Renal pelvis (tissue), 12 donors: ENCODE measurements at places on chromosomes 3 and 15.
A peak's percentile ranks its signal among the peaks of the same experiment; 100 is the strongest.

GRCh38 chr3:481680-482079, 285.1 kb downstream of the CHL1 start:
- peak; percentile 11 for DNase-seq

DNA sequence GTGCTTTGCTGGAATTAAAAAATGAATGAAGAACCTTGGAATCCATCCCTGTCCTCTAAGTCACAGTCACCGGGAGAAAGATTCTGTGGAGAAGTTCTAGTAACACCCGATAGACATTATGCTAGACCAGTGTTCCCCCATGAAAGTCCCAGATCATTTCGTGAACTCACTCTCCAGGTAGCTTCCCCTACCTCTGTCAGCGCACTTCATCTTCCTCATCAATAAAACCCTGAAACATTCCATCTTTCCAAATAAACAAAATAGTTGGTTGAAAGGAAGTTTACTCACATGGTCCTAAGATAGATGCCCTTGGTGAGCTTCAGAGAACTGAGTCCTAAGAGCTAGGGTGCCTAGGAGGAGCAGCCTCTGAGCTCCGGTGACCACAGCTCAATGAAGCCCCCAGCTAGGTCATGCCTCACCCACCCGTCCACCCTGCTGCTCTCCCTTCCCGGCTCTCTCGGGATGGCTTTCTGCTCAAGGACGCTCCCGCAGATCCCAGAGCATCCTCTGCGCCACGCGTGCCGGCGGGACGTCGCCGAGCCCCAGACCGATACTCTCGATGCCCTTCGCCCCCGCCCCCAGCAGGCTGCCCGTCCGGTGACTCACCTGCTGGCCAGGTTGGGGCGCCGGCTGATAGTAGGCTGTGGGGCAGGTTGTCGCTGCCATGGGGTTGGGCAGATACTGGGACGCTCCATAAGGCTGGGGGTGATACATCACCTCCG, 776 bp downstream of the VGLL3 start:
- no peak for DNase-seq

- DNase-seq = no peak
Measured at GRCh38 chr15:60583194-60583593, 104.3 kb upstream of the ICE2 start.

DNA sequence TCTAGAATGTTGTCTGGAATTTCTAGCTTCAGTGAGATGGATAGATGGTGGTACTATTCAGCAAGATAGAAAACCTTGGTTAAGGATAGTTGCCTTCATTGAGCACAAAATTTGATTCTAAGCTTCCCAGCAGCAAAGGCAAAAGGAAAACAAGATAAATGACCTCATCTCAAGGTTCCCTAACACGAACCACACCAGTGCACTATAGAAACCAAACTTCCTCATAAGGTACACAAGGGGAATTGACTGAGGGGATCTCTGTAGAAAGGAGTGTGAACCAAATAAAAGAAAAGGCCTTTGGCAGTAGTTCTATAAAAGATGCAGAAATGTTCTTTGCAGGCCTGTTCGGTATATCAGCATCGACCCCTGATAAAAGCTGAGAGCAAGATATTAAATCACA, 288.9 kb downstream of the SHQ1 start:
- no peak for DNase-seq

- no peak for DNase-seq
Measured at GRCh38 chr3:184595726-184596125, 34.1 kb downstream of the EPHB3 start.

DNA sequence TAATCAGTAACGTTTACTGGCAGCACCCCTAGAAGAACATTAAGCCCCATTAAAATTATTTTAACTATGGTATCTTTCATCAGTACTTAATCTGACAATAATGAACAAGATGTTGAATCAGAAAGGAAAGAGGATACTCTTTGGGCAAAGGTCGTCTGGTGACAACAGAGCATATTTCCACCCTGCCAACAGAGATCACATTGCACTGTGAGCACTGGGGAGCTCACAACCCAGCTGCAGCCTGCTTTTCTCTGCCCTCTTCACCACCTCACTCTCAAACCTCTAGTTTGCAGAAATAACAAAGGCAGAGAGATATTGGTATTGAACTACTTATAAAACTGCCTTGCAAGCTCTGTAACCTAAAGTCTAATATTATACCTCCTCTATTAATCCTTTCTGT, 130.0 kb downstream of the FBN1 start:
- no peak for DNase-seq

- DNase-seq = no peak
Measured at GRCh38 chr3:46349484-46350261, 4.2 kb upstream of the CCR2 start.

DNA sequence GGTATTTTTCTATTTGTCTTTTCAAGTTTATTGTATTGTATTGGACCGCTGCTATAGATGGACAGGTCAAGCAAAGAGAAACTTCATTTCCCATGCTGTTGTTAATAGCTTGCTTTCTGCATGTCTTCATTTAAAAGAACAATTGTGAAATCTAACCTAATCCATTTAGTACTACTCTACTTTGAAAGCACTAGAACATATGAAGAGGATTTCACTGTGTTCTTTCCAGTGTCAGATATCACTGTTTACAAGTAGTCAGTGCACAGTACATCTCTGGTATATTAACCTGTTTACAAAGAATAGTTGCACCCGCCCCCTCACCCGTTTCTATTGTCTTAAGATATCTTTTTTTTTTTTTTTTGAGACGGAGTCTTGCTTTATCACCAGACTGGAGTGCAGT, 21.8 kb upstream of the EDEM1 start:
- no peak for DNase-seq

GRCh38 chr15:25792128-25792527, 71.0 kb downstream of the ATP10A start:
- DNase-seq = no peak

DNA sequence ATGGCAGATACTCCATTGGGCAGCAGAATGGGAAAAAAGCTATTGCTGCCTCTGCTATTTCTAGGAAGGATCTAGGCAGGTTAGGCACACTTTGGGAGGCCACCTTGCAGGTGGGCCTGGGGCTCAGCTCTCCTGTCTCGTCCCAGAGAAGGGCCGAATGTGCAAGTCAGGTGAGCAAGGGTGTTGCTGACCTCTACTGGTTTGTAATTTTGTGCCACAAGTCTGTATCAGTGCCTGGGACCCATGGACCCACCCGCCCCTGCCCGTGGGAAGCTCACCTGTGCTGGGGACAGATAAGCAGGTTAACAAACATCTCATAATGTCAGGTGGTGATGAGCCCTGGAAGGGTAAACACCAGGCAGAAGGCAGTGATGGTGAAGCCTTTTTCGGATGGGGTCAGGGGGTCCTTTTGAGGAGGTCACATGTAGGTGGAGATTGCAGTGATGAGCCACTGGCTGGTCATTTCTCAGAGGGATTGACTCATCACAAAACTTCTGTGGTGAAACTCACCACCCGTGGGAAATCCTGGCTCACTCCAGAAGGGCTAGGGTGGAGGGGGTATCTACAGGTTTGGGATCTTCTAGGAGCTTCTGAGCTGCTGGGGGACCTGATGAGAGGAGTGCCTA, 161.3 kb downstream of the KLF13 start:
- no peak for DNase-seq

DNA sequence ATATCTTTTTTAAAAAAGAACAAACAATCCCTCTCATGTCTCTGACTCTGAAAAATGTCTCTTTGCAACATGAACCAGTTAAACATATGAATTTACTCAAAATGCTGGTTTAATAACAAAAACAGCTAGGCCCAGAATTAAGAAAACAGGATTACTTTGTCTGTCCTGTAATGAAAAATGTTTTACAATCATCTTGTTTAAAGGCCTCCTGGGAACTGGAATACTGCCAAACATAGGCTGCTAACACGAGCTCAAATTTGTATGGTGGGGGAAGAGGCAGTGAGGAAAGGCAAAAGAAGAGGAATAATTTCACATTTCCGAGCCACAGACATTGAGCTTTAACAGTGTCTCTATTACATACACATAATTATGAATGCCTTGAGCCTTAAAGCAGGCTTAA, 61.7 kb upstream of the PPIB start:
- DNase-seq = peak; percentile 81

GRCh38 chr3:73197187-73197586, 135.7 kb downstream of the EBLN2 start:
- no peak for DNase-seq

DNA sequence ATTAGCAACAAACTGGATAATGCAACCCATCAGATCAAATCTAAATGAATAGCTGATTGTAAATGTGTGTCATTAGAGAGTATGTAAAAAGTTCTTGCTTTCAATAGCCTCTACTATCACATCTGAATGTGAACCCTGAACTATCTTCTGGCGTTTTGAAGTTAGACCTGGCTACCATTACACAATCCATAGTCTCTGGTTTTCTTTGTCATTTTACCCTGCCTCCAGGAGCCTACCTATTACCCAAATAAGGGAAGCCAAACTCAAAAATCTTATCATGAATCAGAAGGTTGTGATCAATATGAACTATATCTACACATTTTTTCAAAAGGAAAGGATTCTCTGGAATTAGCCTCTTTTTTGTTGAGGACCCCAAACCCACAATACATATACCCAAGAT, 31.8 kb downstream of the PCYT1A start:
- no peak for DNase-seq

DNA sequence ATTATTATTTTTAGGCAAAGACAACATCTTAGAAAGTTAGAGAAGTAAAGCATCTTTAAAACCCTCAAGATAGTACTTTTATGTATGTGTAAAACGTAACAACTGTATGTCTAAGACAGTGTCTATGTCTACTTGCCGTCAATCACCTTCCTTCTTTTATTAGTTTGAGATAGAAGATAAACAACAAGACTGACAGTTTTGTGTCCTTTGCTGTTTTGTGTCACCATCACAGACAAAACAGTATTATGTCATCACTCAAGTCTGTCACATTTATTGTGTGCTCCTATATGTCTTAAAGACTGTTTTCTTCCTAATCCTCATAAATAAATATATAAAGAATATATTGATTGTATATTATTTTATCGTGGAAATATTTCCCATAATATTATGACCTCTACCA, 908.3 kb downstream of the CADM2 start:
- no peak for DNase-seq

GRCh38 chr3:132657869-132658747, 1.5 kb downstream of the ACAD11 start:
- no peak for DNase-seq

DNA sequence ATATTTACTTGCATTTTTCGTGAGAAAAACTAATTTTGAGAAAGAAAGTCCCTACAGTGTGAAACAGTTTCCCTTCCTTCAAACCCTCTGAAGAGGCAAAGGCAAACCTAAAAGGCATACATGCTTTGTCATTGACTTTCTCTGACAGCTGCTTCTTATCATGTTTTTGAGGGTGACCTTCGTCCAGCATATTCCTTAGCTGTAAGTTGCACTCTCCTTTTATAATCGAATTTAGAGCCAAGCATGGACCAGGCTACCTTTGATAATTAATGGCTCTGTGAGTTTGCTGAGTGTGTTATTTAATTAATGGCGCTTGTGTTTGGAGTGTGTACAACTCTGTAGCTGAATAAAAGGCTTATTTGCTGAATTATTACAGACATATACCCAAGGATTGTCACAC, 684.2 kb upstream of the CFAP20DC start:
- DNase-seq = no peak

DNA sequence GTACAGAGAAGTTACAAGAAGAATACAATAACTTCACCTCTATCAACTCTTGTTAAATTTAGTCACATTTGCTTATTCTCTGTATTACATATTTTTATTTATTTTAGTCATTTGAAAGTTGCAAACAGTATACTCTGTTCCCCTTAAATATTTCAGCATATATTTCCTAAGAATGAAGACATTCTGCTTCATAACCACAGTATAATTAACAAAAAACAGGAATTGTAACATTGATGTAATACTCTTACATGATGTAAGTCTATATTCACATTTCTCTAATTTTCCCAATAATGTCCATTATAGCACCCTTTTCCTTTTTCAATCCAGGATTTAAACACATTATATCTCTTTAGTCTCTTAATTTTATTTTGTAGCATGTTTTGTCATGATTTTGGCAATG, 112.0 kb downstream of the AKAP13 start:
- DNase-seq = no peak

DNA sequence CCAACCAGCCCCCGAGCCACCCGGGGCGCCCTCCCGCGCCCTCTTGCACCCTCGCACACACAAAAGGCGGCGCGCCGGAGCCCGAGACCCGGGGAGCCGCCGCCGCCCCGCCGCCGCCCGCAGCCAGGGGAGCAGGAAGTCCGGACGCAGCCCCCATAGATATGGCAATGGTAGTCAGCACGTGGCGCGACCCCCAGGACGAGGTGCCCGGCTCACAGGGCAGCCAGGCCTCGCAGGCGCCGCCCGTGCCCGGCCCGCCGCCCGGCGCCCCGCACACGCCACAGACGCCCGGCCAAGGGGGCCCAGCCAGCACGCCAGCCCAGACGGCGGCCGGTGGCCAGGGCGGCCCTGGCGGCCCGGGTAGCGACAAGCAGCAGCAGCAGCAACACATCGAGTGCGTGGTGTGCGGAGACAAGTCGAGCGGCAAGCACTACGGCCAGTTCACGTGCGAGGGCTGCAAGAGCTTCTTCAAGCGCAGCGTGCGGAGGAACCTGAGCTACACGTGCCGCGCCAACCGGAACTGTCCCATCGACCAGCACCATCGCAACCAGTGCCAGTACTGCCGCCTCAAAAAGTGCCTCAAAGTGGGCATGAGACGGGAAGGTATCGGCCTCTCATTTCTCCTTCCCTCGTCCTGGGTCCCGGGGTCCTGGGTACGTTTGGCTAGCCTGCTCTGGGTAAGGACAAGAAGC, 1.6 kb downstream of the NR2F2 start:
- DNase-seq = peak; percentile 15

- DNase-seq = peak; percentile 30
Measured at GRCh38 chr3:34419801-34420200, 621.4 kb downstream of the PDCD6IP start.

GRCh38 chr15:44243141-44243540, 45.4 kb upstream of the GOLM2 start:
- DNase-seq = no peak

GRCh38 chr3:16448639-16449070, 64.8 kb downstream of the RFTN1 start:
- no peak for DNase-seq

- DNase-seq = no peak
Measured at GRCh38 chr15:98418122-98418521, 230.2 kb upstream of the IGF1R start.

DNA sequence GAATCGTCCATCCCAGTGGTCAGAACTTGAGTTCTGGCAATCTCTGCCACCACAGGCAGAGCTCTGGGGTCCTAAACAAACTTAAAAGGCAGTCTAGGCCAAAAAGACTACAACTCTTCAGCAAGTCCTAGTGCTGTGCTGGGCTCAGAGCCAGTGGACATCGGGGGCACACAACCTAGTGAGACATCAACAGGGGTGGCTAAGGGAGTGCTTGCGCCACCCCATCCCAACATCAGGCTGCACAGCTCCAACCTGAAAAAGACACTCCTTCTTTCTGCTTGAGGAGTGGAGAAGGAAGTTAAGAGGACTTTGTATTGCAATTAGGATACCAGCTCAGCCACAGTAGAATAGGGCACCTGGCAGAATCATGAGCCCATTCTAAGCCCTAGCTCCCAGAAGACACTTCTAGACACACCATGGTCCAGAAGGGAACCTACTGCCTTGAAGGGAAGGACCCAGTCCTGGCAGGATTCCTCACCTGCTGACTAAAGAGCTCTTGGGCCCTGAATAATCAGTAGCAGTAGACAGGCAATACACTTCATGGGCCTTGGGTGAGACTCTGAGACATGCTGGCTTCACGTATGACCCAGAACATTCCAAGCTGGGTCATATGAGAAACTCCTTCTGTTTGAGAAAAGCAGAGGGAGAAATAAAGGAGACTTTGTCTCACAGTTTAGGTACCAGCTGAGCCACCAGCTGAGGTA, 72.0 kb downstream of the TFDP2 start:
- DNase-seq = no peak
